Activated naive CD4-positive, alpha-beta T cell treated with anti-CD3 and anti-CD28 coated beads, Interleukin-2, amount 50 U/mL, for 16 hours (primary cell): ENCODE measurements at places on chromosomes 2 and 18.

DNA sequence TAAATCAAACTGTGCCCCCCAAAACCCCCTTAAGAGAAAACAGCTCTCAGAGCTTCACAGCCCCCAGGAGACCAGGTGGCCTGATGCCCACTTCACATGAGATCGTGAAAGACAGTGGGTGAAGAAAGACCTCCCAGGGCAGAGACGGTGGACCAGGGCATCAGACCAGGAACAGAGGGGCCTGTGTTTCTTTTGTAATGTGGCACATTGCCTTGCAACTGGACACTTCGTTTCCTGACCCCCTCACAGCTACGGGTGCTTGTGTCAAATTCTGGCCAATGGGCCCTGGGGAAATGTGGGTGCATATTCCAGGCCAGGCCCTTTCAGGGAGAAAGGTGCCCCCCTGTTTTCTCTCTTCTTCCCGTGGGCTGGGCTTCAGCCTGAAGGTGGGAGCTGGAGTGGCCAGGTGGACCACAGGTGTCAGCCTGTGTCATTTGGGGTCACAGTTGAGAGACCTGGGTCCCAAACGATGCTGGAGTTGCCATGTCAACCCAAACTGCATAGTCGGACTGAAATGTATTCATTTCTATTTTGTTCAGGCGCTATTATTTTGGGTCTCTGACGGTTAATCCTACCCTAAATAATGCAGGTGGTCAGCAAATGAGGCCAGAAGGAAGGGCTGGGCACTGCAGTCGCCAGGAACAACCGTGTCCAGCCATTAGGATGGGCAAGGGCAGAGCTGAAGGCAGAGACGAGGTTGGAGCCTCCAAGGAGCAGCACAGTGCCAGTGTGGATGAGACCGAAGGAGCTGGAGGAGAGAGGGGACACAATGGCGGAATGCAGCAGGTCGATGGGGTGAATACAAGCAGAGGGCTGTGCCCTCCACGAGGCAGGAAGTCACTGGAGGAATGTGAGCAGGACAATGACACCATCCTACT lies 338.2 kb downstream of the EIPR1 start:
- no peak for DNase-seq

GRCh38 chr2:160418853-160419252 lies 74.8 kb downstream of the RBMS1 start:
- DNase-seq, result no peak

DNA sequence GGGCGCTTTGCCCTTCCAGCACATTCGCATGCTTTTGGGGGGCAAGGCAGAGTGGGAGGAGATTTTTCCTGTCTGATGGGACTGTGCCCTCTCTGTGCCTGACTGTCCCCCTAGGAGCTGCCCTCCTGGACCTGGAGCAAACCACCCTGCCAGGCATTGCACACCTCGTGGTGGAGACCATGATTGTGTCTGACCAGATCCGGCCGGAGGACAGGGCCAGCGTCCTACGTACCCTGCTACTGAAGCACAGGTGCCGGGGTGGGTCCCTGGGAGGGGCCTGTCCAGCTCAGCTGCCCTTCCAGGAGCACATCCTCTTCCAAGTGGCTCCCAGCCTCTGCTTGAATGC lies 5.3 kb downstream of the SLC4A3 start:
- no peak for DNase-seq

- no peak for DNase-seq
These were observed 104.3 kb downstream of the AGPS start for GRCh38 chr2:177496921-177497320.

GRCh38 chr18:44758861-44759631 lies 78.4 kb downstream of the SETBP1 start:
- peak; percentile 40 for DNase-seq

GRCh38 chr18:13680612-13681011 lies 45.7 kb downstream of the FAM210A start:
- no peak for DNase-seq

DNA sequence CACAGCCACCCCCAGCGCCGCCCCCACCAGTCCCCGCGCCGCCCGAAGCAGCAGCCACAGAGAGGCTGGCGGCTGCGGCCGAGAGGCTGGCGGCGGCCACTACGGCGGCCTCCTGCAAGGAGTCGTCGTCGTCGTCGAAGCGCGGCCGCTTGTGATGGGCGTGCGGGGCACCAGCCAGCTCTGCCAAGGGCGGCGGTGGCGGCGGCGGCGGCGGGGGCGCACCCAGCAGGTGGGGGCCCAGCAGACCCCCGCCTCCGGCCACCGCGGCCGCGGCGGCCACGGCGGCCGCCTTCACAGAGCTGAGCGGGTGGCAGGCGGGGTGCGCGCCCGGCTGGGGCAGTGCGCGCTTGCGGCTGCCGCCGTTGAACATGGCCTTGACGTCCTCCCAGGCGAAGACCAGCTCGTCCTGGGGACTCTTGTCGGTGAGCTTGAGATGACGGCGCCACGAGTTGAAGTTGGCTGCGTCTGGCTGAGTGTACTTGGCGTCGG lies 3.3 kb downstream of the SKOR2 start:
- no peak for DNase-seq

DNA sequence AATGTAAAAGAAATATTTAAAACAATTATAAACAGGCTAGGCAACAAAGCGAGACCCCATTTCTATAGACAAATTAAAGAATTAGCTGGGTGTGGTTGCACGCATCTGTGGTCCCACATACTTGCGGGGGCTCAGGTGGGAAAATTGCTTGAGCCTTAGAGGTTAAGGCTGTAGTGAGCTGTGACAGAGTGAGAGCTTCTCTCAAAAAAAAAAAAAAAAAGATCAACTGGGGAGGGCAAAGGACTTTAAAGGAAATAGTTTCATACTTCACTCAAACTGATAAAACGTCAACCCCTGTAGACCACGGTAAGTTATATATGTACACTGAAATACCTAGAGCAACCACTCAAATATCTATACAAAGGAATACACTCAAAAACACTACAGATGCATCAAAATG lies 37.5 kb downstream of the MGAT4A start:
- DNase-seq, result no peak

- no peak for DNase-seq
These were observed 348.4 kb upstream of the KLHL29 start for GRCh38 chr2:23036629-23037028.

DNA sequence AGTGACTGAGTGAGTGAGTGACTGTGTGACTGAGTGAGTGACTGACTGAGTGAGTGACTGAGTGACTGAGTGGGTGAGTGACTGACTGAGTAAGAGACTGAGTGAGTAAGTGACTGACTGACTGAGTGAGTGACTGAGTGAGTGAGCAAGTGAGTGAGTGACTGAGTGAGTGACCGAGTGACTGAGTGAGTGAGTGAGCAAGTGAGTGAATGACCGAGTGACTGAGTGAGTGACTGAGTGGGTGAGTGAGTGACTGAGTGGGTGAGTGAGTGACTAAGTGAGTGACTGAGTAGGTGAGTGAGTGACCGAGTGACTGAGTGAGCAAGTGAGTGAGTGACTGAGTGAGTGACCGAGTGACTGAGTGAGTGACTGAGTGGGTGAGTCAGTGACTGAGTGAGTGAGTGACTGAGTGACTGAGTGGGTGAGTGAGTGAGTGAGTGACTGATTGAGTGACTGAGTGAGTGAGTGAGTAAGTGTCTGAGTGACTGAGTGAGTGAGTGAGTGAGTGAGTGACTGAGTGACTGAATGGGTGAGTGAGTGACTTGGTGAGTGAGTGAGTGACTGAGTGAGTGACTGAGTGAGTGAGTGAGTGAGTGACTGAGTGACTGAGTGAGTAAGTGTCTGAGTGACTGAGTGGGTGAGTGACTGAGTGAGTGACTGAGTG lies 13.3 kb downstream of the MAL start:
- DNase-seq, result no peak

DNA sequence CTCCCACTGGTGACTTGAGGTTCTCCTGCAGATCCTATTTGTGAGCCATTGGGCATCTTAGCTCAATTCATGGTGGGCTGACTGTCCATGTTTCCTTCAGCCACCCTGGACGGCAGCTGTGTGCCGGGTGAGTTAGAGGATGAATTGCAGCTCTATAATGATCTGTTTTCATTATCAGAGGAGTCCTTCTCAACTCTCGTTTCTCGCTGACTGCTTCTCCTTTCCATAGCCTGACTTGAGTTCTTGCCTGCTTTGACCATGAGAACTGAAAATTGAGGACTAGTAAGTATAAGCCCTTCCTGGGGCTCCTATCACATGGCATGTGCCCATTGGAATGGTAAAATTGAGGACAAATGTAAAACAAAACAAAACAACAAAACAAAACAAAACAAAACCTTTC lies 121.8 kb downstream of the CDC42EP3 start:
- DNase-seq, result no peak
